Right atrium auricular region (tissue), 2 donors: ENCODE measurements at places on chromosomes 11 and 22.

DNA sequence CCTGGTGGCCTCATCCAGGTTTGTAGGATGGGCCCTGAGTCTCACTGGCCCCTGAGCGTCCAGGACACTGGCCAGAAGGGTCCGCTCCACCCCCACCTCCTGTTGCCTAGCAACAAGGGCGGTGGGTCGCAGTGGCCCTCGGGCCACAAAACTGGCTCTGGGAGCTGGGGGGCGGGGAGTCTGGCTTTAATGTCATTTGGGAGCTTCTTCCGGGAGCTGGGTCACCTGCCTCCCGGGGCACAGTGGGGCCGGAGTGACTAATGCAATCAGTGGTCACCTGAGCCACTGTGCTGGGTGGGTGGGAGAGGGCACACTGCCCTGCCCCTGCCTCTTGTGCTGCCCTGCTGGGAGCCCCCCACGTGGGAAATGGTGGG is 2.6 kb downstream of the TH start:
- no peak for DNase-seq

- DNase-seq: no peak
Observed at GRCh38 chr22:39135092-39135896, 17.2 kb downstream of the CBX7 start.

GRCh38 chr11:27921472-27921871 is 186.5 kb downstream of the KIF18A start:
- no peak for DNase-seq

DNA sequence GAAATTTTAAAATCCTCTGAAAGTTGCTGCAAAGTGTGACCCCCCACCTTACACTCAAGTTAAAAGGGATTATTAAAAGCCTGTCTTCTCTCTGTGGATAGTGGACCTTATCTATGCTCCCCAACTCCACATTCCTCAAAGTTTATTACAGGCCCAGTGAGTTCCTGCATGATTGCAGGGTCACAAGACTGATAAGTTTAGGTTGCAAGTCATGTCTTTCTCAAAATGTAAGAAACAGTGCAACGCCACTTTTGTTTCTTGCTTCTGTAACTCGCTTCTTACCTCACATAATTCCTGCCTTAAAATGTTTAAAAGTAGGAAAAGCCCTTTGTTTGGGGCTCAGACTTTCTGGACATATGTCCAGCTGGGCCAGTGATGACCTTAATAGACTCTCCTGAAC is 38.4 kb upstream of the GLYAT start:
- no peak for DNase-seq

DNA sequence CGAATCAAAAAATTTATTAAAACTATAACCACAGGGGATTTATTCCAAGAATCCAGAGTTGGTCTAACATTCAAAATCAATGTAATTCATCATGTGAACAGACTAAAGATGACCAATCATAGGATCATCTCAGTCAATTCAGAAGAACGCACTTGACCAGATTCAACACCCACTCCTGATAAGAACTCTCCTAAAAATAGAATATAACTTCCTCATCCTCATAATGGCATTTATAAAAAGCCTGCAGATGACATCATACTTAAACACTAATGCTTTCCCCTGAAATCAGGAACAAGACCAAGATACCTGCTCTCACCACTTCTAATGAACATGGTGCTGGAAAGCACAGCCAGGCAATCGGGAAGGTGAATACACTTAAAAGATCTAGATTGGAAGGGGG is 10.5 kb upstream of the MUC2 start:
- DNase-seq: no peak

DNA sequence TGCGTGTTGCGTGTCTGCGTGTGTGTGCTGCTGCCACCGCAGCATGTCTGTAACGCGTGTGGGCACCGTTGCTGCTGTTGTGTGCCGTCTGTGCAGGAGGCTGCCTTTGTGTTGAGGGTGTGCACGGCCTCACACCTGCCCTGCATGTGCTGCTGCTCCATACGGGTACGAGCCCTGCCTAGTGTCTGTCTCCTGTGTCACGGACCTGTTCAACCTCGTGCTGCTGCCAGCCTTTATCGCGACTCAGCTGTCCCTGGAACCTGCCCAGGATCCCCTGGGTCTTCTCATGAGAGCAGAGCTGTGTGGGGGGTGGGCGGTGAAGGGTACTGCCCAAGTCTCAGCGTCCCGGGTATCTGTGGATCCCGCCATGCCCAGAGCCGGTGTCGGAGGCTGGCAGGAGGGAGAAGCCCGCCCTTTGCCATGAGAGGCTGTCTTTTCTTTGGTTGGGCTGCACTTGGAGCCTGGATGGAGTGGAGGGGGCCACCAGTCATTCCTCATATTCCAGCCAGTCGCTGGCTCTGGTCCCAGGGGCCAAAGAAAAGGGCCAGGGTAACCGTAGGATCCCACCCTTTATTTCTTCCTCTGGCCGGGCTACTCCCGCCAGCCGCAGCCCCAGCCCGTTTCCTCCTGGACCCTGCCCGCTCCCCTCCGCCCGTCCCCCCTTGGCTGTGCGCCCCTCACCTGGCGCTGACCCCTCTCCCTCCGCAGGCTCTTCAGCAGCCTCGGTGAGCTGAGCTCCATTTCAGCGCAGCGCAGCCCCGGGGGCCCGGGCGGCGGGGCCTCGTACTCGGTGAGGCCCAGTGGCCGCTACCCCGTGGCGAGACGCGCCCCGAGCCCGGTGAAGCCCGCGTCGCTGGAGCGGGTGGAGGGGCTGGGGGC is 7.8 kb upstream of the ACR start:
- DNase-seq: no peak

DNA sequence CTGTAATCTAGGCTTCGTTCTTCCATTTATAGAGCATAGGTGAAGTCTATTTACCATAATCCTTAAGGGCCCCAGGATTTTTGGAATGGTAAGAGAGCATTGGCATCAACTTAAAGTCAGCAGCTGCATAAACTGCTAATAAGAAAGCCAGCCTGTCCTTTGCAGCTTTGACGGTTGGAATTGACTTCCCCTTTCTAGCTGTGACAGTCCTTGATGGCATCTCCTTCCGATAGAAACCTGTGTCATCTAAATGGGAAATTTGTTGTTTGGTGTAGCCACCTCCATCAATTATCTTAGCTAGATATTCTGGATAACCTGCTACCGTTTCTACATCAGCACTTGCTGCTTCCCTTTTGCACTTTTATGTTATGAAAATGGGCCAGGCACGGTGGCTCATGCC is 58.0 kb upstream of the GLYATL1B start:
- no peak for DNase-seq

DNA sequence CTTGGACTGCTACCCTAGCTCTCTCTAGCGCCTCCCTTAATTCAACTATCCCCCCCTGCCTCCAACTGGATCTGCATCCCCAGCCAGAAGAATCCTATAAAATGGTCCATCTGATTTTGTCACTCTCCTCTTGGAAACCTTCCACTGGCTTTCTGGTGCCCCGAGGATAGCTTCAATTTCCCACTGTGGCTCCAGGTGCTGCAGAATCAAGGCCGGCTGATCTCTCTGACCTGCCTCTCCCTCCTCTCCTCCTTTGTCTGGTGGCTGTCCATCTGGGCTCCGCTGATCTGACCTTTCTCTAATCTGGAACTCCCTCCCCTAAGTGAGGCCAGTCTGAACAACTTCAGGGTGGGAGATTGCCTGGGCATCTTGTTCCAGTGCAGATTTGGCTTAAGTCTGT is 6.1 kb upstream of the GRK3 start:
- no peak for DNase-seq

GRCh38 chr11:101915791-101916291 is 481 bp downstream of the ANGPTL5 start:
- no peak for DNase-seq

DNA sequence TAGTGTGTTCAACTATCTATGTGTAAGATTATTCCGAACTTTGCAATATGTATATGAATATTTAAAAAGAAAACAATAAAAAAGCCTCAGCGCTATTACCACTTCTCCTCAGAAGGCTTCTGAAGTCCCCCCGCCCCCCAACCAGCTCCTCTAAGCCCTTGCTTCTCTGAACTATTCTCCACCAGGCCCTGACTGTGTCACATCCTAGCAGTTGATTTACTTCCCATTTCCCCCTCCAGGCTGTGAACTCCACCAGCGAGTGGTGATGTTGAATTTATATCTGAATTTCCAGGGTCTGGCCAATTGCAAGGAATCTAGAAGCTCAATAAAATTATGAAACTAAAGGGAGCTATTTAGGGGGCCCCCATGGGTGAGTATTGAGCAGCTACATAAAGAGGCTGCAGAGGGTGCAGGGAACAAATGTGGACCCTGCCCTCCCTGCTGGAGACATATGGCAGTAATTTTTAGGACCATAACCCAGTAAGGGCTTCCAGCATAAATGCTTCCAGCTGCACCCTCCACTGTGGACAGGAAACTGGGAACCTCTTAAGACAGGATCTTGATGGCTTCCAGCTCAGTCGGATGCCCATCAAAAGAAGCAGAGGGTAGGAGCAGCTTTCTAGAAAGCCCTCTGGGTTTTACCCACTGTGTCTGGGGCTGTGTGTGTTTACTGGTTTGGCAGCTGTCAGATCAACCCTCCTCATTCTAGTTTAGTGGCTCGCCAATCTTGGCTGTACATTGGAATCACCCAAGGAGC is 81.4 kb downstream of the TIMP3 start:
- DNase-seq: no peak

- DNase-seq: no peak
Observed at GRCh38 chr11:119539583-119539982, 116.6 kb upstream of the THY1 start.

DNA sequence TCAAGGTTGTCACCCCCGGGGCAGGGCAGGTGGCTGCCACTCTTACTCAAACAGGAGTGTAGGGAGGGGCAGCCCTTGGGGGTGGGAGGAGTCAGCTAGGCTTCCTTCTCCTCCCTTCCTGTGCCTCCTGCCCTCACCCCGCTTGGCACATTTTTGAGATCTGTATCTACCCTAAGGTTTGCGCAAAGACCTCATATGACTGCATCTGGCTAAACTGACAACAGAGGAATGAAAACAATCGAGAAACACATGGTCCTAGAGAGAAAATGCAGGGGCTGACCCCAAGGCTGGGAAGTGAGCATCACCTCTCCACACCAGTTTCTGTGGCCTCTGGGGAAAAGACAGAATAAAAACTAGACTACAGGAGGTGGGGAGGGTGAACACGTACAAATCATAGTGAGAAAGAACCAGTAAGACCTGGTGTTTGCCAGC is 28.1 kb downstream of the IGSF9B start:
- DNase-seq: no peak

DNA sequence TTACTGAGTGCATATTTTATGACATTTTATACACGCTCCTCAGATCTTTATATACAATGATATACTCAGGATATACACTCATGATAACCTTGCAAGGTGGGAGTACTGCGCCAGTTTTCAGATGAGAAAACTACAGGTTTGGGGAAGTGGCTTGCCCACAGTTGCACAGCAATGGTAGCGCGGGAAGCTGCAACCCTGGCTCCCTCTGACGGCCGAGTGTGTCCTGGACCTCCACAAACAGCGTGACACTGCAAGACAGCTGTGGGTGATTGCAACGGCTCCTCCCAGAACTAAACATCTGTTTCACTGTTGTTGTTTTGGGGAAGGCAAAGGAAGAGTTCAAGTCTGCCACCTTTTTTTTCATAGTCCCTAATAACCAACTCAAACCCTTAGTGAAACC is 47.0 kb downstream of the PACSIN2 start:
- DNase-seq: peak; percentile 73

DNA sequence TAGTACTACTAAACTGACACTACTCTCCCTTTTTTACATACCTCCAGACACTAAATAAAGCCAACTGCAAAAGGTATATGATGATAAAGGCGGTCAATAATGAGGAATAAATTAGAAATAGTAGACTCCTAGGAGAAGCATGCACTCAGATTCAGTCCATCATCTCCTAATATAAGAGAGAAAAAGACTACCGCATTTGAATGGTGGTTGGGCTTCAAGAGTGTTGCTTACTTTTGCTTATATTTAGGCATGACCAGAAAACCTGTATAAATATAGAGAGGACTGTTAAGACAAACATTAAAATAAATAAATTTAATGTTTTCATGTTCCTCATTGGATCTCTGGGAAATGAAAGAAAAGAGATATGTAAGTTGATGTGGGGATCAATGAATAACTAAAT is 1137.0 kb downstream of the FAM181B start:
- DNase-seq: no peak

GRCh38 chr22:46908641-46909107 is 146.2 kb downstream of the TBC1D22A start:
- no peak for DNase-seq
